ENCODE measurements at places on chromosomes 6 and 20. TPM values are rescaled to one million over a fixed set of nuclear protein-coding genes. Genes with fewer than 3 reads are reported as not detected.
A peak's percentile ranks its signal among the peaks of the same experiment; 100 is the strongest.

GRCh38 chr6:90288404-90288803 lies 8.2 kb downstream of the BACH2 start:
- H3K4me3 ChIP-seq: no peak overlapping the region
- H3K36me3 ChIP-seq: peaks cover 2% of the 10 kb centered on the region
- DNase-seq: no peak
- H3K27me3 ChIP-seq: peaks cover 28% of the 10 kb centered on the region

Gene BPIFB1
- total RNA-seq: not detected

Gene MUC22
- not detected for total RNA-seq

DNA sequence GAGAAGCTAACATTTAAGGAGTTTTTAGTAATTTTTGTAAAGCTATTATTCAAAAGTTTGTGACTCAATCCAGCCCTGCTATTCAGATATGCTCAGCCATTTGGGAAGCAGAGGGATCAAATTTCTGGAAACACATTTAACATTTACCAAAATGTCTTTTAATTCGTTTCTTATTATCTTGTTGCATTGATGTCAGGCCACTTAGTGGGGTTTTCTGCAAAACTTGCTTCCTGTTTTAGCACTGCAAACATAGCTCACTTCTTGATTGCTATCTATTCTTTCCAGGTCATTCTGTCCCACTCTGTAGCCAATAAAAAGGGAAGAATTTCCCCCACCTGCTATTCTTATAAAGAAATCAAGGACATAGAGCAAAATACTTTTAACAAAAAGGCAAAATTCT lies 176.9 kb upstream of the SUPT3H start:
- H3K4me1 ChIP-seq: peaks cover 14% of the 10 kb centered on the region
- no peak for DNase-seq
- no peaks in the 10 kb centered on the region for H3K36me3 ChIP-seq
- H3K27me3 ChIP-seq: no peaks in the 10 kb centered on the region
- no peak overlapping the region for H3K27ac ChIP-seq

GRCh38 chr6:125111219-125111983 lies 42.2 kb upstream of the TPD52L1 start:
- no peaks in the 10 kb centered on the region for H3K4me1 ChIP-seq
- H3K27me3 ChIP-seq: no peaks in the 10 kb centered on the region
- H3K4me3 ChIP-seq: no peak overlapping the region
- H3K36me3 ChIP-seq: peaks cover 5% of the 10 kb centered on the region

- no peak overlapping the region for H3K4me3 ChIP-seq
- H3K36me3 ChIP-seq: no peaks in the 10 kb centered on the region
- H3K27me3 ChIP-seq: no peaks in the 10 kb centered on the region
- no peak for DNase-seq
- H3K4me1 ChIP-seq: peaks cover 10% of the 10 kb centered on the region
These were observed 138.7 kb downstream of the RFPL4B start for GRCh38 chr6:112485827-112486212.

GRCh38 chr20:49676581-49677291 lies 36.9 kb downstream of the B4GALT5 start:
- no peak overlapping the region for H3K4me3 ChIP-seq
- no peaks in the 10 kb centered on the region for H3K36me3 ChIP-seq
- DNase-seq: no peak
- H3K27me3 ChIP-seq: no peaks in the 10 kb centered on the region
- peaks cover 67% of the 10 kb centered on the region for H3K4me1 ChIP-seq

Gene OXT
- not detected for total RNA-seq

- H3K27me3 ChIP-seq: peaks cover 76% of the 10 kb centered on the region
- H3K4me1 ChIP-seq: peaks cover 23% of the 10 kb centered on the region
- H3K27ac ChIP-seq: no peak overlapping the region
- no peak for DNase-seq
- no peaks in the 10 kb centered on the region for H3K36me3 ChIP-seq
These were observed 33.5 kb downstream of the EDN3 start for GRCh38 chr20:59333951-59334350.

GRCh38 chr20:677957-678356 lies 2.4 kb upstream of the SCRT2 start:
- no peaks in the 10 kb centered on the region for H3K36me3 ChIP-seq
- peaks cover 72% of the 10 kb centered on the region for H3K27me3 ChIP-seq
- no peak for DNase-seq
- no peak overlapping the region for H3K27ac ChIP-seq
- H3K4me1 ChIP-seq: peaks cover 5% of the 10 kb centered on the region
- H3K4me3 ChIP-seq: no peak overlapping the region

- no peaks in the 10 kb centered on the region for H3K36me3 ChIP-seq
- H3K4me3 ChIP-seq: no peak overlapping the region
- peaks cover 1% of the 10 kb centered on the region for H3K4me1 ChIP-seq
- no peak overlapping the region for H3K27ac ChIP-seq
These were observed 31.7 kb upstream of the ME1 start for GRCh38 chr6:83462524-83462923.

GRCh38 chr6:119683031-119683430 lies 333.5 kb upstream of the MAN1A1 start:
- H3K27ac ChIP-seq: no peak overlapping the region
- no peaks in the 10 kb centered on the region for H3K4me1 ChIP-seq
- no peak for DNase-seq

Gene POU3F2
- total RNA-seq: 1.4 TPM

DNA sequence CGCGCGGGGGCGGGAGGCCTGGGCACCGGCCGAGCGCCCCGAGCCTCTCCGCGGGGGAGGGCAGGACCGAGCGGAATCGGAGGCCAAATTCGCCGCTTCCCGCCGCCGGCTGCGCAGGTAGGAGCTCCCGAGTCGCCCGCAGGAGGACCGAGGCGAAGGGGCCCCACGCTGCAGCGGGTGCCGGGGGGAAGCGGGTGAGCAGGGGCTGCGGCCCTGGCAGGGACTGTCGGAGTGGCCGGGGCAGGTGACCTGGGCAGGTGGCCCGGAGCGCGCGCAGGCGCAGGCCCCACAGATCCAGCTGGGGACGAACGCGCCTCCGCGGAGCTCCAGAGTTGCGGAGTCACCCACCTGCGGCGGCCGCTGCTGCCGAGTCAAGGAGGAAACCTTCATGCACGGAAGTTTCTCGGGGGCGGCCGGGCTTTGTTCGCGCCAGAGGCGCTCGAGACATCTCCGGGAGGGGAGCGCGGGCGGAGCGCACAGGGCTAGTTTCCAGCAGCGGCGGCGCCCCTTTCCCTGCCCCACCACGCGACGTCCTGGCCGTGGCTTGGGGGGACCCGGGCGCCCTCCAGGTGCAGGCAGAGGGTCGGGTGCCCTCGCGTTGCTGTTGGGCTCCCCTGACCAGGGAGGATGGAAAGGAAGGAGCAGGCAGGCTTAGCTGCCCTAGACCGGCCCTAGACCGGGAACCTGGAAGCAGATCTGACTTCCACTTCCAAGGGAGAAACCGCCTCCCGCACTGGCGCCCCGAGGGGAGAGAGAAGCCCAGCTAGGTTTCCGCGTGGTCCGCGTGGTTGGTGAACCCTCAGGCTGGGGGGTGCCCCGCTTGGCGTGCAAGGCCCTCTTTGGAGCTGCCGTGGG lies 590 bp downstream of the SLCO4A1 start:
- H3K4me3 ChIP-seq: peak overlapping the region; percentile 31
- H3K36me3 ChIP-seq: no peaks in the 10 kb centered on the region
- peaks cover 5% of the 10 kb centered on the region for H3K4me1 ChIP-seq
- H3K27ac ChIP-seq: no peak overlapping the region
- DNase-seq: peak; percentile 45
- peaks cover 59% of the 10 kb centered on the region for H3K27me3 ChIP-seq

GRCh38 chr6:60991427-60992028 lies 1294.5 kb downstream of the KHDRBS2 start:
- no peak overlapping the region for H3K27ac ChIP-seq
- no peaks in the 10 kb centered on the region for H3K4me1 ChIP-seq
- no peaks in the 10 kb centered on the region for H3K36me3 ChIP-seq
- no peak overlapping the region for H3K4me3 ChIP-seq
- DNase-seq: no peak
- no peaks in the 10 kb centered on the region for H3K27me3 ChIP-seq

Gene VGLL2
- not detected for total RNA-seq
